Myocyte (in vitro differentiated cells): ENCODE measurements at places on chromosomes 3 and 15.

- peak; percentile 39 for DNase-seq
Observed at GRCh38 chr3:39990532-39990931, 181.1 kb downstream of the MYRIP start.

- no peak for DNase-seq
Observed at GRCh38 chr3:50125541-50126286, 29.4 kb upstream of the SEMA3F start.

GRCh38 chr3:42751609-42752008 is 21.4 kb downstream of the CCDC13 start:
- no peak for DNase-seq

GRCh38 chr3:12149029-12149428 is 9.7 kb downstream of the TIMP4 start:
- DNase-seq, result no peak

DNA sequence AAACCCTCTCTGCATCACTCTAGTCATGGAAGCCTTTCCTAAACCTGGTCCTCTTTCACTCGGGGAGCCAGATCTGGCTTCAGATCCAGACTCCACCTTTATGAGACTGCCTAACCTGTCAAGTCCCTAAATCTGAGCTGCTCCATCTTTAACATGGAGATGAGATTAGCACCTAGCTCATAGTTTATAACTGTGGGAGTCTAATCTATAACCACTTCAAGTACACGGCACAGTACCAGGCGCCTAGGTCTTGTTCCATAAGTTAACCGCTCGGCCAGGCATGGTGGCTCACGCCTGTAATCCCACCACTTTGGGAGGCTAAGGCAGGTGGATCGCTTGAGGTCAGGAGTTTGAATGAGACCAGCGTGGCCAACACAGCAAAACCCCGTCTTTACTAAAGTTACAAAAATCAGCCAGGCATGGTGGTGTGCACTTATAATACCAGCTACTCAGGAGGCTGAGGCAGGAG is 30.3 kb downstream of the TPM1 start:
- no peak for DNase-seq

- no peak for DNase-seq
Observed at GRCh38 chr15:69841113-69841828, 256.4 kb downstream of the TLE3 start.

- no peak for DNase-seq
Observed at GRCh38 chr3:62954580-62954979, 79.4 kb upstream of the CADPS start.

GRCh38 chr3:194389269-194389668 is 9.8 kb downstream of the GP5 start:
- no peak for DNase-seq

DNA sequence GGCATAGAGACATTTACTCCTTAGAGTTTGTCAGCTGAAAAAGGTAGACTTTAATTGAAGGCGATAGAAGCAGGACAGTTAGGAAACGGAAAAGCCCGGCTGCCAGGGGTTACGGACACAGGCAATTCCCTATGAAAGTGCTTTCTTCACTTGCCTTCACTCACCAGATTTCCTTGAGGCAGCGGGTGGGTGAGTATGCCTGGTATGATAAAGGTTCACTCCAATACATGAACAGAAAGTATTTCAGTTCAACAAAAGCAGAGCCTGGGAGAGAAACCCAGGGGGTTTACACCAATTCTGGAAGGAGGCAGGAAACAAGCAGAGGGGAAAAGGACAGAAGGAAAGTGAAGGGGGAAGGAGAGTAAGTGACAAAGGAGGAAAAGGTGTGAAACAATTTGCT is 53.9 kb downstream of the QTRT2 start:
- no peak for DNase-seq

GRCh38 chr3:7188551-7188950 is 327.6 kb downstream of the GRM7 start:
- DNase-seq, result no peak

DNA sequence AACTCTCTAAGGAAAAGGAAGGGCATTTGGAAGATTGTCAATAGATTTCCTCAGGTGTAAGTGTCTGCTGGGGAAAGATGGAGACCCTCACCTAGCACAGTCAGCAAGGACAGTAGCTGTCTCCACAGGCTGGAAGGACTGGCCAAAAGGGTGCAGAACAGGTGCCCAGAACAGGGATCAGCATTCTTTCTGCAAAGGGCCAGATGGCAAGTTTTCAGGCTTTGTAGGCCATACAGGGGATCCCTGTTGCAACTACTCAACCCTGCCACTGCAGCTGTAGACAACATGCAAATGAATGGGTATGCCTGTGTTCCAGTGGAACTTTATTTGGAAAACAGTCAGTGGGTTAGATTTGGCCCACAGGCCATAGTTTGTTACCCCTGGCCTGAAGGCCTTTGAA is 8.1 kb downstream of the AGBL1 start:
- no peak for DNase-seq

- DNase-seq, result no peak
Observed at GRCh38 chr3:165434516-165434915, 238.3 kb upstream of the SLITRK3 start.

GRCh38 chr3:5007873-5008272 is 28.6 kb downstream of the BHLHE40 start:
- DNase-seq, result no peak

DNA sequence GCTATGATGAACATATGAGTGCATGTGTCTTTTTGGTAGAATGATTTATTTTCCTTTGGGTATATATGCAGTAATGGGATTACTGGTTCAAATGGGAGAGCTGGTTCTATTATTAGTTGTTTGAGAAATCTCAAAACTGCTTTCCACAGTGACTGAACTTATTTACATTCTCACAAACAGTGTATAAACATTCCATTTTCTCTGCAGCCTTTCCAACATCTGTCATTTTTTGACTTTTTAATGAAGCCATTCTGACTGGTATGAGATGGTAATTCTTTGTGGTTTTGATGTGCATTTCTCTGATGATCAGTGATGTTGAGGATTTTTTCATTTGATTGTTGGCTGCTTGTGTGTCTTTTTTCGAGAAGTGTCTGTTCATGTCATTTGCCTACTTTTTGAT is 1124.2 kb downstream of the NAALADL2 start:
- peak; percentile 26 for DNase-seq

DNA sequence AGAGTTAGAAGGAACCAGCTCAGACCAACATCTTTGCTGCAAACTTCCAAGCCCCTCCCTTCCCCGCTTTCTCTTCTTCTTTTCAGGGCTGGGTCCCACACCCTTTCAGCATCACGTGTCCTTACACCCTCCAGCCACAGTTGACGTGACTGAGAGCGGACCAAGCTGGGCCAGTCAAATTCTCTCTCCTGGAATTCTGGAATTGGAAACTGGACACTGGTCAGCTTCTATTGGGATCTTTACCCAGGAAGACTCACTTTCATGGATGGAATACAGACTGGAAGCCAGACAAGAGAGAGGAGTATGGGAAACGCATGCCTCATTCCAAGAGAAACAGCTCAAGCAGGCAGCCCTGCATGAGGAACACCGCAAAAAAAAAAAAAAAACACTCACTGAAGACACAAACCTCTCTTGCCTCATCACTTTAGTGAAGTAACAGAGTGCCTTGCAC is 12.4 kb upstream of the TPM1 start:
- DNase-seq, result no peak

- DNase-seq, result no peak
Observed at GRCh38 chr3:24155276-24155675, 210.2 kb downstream of the NR1D2 start.

DNA sequence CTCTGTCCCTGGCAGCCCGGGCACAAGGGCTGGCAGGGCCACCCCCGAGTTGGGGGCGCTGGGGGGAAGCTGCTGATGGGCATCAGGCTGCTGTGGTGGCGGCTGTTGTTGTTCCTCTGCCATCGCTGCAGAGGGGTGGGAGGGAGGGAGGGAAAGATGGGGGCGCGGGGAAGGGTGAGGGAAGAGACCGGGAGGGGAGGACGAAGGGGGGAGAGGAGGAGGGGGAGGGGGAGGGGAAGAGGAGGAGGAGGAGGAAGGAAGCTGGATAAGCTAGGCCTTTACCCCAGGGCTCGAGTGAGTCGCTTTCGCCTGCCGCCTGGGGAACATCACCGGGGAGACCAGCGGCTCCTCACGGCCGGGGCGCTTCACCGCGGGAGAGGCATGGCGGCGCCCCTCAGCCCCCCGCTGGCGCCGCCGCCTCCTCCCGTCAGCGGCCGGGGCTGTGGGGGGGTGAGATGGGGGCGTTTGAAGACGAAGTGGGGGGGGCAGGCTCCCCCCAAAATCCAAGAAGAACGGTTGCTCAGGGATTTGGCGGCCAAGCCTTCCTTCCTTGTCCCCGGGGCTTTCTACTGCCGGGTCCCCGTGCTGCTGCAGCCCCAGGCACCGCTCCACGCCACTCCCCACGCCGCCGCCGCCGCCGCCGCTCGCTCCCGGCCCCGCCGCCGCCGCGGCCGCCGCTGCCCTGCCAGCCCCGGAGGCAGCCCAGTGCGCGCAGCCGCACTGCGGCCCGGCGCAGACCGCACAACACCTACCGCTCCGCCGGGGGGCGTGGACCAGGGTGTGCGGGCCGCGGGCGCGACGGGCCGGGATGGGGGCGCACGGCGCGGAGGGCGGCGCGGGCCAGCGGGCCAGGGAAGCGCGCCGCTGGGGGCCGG is at the start of gene RFX7:
Gene RFX7, minus strand, starts transcription at position 717 of the 875 bp plus-strand sequence. Its CDS starts 594 bp downstream, at position 123.
- peak; percentile 82 for DNase-seq

DNA sequence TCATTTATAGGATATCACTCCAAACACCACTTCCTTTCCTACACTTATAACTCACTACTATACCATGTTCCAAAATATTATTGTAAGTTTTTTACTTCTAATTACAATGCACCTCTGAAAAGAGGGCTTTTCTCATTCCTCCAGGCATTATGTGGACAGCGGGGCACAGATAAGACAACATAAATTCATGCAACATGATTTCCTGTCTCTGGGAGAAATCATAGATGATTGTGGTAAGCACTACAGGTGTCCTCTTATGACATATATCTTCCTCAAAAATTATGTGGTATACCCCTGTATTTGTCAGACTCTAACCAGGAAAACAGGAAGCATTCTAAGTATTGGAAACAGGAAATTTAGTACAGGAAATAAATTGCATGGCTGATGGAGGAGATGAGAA is 45.7 kb upstream of the INO80 start:
- DNase-seq, result no peak

- DNase-seq, result no peak
Observed at GRCh38 chr15:26298659-26299170, 435.6 kb upstream of the ATP10A start.

GRCh38 chr15:64152507-64153387 is 1.2 kb downstream of the SNX22 start:
- DNase-seq, result no peak

DNA sequence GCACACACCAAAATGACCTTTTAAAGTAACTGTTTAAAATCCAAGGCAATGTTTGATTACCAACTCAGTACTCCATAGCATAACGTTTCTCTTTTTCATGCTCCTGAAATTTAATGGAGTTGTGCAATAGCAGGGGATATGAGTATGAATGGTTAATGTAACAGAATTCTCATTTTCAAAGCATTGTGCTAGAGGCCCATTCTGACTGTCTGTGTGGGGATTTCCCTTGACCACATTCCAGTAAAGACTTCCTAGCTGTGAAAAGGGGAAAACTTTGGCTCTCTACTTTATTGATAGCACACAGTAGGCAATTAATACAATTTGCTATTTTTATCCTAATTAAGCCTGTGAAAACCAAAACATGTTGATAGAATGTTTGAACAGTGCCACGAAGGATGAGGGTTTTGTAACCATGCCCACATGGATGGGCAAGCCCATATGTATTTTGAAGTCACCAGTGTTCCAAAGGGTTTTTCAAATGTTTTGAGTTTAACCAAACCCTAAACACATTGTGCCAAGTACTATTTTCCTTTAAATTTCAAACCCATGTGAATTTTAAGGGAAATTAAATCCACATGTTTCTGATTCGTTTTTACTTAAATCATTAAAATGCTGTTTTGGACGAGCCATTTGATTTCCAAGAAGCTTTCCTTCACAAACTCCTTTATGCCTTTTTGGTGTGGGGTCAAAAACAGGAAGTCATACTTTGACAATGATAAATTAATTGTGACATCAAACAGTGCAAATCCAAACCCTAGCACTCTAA is 261.2 kb downstream of the SHOX2 start:
- DNase-seq, result no peak

- DNase-seq, result no peak
Observed at GRCh38 chr3:46706771-46707582, 5.8 kb downstream of the TMIE start.

DNA sequence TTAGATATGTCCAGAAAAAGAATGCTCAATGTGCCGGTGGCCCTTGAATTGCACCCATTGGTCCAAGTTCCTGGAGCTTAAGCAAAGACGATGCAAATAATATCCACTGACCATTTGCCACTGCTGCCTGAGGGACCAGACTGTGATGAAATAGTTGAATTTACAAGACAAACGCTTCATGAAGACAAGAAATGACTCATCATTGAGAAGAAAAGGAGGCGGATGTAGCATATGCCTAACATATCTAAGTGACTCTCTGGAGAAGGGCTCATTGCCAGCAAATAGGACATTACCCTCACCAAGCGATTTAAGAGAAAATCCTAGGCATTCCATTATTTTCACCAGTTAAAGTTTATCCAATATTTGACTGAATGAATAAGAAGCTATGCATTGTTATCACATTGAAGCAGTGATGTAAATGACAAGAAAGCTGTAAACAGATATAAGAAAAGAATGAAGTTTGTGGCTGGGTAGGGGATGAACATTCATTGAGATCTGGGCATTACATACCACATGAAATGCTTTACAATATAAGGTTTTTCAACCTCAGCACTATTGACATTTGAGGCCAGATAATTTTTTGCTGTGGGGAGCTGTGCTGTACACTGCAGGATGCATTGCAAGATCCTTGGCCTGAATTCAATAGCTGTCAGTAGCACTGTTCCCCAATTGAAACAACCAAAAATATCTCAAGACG is 48.9 kb upstream of the CPNE4 start:
- DNase-seq, result no peak

GRCh38 chr3:46946856-46947545 is 29.5 kb downstream of the CCDC12 start:
- DNase-seq, result no peak

- no peak for DNase-seq
Observed at GRCh38 chr15:88701561-88702095, 62.8 kb downstream of the ISG20 start.

DNA sequence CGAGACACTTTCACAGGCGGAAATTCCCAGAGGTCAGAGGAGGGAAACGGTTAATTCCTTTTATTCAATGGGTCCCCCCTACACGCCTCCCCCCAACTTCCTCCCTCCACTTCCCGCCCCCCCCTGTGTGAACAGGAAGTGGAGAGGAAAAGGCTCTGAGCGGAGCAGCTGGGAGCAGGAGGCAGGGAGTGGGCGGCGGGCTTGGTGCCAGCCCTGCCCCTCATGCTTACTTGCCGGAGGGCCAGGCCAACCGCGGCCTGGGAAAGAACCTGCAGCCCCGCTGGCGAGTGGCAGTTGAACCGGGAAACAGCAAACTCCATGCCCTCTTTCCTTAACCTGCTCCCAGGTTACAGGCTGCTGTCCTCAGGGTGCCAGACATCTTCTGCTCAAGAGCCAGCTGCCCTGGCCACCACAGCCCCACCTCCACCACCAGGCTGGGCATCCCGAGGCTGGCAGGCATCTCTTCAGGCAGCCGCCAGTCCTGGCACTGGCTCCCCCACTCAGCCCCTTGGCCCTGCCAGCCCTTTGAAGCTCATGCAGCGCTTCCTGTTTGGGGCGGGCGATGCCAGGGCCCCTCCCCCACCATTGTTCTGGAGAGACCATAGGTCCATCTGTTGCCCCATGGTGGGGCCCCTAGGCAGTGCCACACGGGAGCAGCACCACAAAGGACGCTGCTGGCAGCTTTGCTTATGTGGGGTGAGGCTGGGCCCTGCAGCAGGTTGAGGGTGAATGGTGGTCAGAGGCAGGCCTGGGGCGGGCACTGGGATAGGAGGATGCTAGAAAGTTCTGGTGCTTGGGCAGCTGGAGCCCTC is 12.9 kb downstream of the VPS18 start:
- DNase-seq, result peak; percentile 32

- no peak for DNase-seq
Observed at GRCh38 chr3:53486961-53487654, 7.3 kb upstream of the CACNA1D start.
